Liver (tissue), 10 donors: ENCODE measurements at places on chromosomes 4 and X.

DNA sequence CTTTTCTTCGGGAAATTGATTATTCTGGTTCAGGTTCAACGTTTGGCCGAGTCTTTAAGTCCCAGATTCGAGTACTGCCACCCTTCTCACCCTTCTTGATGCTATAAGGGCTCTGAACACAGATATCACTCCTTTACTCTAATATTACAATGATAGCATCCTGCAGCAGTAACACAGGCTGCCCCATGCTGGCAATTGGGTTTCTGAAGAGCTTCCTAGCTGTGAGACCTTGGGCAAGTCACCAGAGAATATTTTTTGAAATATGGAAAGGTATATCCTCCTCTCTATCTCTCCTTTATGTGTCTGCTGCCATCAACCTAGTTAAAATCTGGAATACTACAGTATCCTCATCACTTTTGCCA lies 297 bp upstream of the MTMR8 start:
- no peak for DNase-seq

DNA sequence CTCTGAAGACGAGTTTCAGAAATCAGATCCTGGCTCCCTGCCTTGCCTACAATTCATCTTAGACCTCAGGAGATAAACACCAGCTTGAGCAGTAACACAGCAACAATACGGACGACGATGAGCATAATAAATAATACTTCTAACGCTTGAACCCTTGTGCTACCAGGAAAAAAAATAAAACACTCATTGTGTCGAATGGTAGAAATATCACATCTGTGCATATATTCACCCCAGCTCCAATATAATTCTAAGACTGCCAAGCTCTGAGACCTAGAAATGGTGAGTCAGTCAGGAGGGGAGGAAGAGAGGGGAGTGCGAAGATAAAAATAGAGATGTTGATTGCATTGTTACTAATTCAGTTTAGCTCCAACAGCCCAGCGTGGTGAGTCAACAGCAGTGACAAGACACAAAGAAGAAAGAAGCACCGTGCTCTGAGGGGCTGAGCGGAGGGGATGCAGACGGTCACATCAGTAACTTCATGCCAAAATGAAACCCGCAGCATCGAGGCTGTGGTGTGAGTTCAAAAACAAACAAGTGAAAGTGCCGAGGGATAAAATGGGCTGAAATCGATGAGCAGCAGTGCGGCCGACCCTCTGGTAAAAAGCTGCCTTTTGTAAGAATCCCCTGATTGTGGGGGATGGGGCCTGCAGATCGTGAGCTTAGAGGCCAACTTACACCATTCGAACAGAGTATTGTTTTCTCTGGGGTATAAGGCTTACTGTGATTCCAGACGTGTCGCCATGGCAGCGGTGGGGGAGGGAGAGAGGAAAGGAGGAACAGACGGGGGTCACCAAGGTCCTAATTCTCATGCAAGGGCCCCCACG lies 150.4 kb downstream of the MGST2 start:
- DNase-seq: no peak

GRCh38 chr4:178871476-178871875 lies 1429.2 kb upstream of the AGA start:
- DNase-seq: no peak

DNA sequence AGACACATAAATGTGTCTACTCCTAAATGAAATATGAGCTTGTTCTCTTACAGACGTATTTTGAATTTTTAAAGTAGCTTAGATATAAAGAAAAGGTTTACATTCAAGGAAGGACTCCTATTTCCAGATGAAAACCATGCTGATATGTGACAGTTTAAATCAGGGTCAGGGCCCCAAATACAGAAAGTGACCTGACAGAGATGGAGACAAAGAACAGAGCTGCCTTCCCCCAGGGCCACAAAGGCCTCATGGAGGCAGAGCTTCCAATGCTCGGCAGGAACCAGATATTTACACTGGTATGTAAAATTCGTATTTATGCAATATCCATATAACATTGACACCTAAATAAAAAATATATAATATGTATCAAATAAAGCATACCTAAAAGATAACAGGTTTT lies 124.0 kb downstream of the PRDM5 start:
- no peak for DNase-seq

DNA sequence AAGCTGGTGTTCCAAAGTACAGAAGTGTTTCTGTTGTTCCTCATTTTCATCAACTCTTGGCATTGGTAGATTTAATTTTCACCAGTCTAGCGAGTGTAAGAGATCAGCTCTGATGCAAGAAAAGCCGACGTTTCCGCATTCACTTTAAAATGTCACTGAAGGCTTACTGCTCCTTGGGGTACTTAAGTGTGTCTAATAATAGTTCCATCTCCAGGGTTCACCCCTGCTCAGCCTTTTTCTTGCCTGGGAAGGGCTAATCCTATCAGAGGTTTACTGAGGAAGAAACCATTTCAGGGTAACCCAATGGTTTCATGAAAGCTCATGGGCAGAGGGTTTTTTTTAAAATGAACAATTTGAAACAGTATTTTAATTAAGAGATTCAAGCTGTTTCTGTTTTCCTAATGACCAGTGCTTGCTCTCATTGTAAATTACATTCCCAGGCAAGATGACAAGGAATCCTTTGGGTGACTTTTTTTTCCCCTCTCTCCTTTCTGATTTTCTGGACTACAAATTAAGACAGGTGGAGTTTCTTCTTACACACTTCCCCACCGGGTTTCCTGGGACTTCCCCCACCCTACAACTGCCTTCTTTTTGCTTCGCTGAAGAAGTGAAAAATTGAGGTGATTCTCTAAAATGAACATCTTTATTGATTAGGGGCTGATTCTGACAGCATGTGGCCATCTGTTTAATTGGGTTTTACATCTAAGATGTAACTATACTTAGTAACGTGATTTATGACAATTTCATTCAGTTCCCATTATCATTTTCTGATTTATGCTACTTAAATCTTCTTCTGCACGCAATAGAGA lies 78.7 kb upstream of the CBLL2 start:
- DNase-seq: no peak

DNA sequence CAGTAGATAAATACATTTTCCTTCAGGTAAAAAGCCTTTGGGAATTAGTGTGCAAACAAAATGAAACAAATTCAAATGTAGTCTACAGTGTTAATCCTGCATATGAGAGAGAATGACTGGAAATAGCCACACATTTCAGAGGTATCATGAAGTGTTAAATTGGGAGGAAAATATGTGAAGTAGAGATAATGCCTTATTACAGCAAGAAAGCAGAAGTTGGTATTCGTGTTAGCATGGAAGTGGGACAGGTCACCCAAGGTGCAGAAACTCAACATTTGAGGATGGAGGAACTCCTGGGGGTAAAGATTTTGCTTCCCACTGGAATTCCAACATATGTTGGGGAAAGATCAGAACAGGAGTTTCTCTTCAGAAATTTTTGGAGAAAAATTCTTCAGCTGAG lies 51.3 kb downstream of the EMCN start:
- DNase-seq: no peak

- no peak for DNase-seq
These were observed 296.8 kb upstream of the AADAT start for GRCh38 chr4:170386511-170386910.

DNA sequence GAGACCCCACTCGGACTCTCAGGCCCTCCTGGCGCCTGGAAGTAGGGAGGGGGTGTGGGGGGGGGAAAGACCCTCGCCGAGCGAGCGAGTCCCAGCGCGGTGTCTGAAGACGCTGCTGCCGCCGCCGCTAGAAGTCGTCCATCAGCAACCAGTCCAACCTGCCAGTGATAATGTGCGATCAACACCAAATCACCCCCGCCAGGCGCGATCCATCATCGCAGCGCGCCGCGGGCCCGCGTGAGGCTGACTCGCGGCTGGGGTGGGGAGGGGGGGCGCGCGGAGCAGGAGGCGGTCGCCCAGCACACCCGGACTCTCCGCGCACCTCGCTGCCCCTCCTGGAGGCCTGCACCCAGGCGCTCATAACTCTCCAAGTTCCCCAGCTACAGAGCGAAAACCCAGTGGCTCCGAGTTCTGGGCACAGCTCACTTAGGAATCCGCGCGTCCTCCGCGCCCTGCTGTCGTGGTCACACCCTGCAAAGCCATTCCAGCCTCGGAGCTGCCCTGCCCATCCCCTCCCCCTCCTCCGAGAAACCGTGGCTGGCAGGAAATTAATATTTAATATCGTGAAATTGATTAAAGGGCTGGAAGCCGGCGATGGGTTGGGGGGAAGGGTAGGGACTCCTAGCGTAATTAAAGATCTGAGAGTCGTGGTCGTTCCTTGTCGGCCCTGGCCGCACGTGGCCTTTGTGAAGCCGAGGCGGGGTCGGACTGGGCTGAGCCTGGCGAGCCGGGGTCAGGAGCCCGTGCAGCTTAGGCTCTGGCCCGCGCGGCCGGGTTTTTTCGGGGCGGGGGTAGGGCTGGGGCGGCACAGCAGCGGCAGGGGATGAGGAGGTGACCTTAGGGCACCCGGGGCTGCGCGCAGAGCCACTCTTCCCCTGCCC lies 58.1 kb upstream of the BCOR start:
- no peak for DNase-seq

DNA sequence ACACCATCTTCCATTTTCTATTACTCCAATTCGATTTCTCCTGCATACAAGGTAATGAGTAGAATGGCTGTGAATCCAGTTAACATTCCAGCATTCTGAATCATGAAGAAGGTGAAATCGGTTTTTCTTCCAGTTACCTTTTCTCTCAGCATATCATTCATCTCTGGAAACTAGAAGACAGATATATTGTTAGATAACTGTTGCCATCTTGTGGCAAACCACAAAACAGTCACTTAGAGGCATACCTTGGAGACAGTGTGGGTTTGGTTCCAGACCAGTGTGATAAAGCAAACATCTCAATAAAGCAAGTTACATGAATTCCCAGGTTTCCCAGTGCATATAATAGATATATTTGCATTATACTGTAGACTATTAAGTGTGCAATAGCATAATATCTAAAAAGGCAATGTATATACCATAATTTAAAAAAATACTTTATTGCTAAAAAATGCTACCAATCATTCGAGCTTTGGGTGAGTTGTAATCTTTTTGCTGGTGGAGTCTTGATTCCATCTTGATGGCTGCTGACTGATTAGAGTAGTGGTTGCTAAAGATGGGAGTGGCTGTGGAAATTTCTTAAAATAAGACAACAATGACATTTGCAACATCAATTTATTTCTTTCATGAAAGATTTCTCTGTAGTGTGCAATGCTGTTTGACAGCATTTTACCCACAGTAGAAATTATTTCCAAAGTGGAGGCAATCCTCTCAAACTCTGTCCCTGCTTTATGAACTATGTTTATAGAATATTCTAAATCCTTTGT lies 82.1 kb downstream of the SLC39A8 start:
- no peak for DNase-seq

GRCh38 chrX:14964500-14964899 lies 91.3 kb downstream of the MOSPD2 start:
- no peak for DNase-seq

- DNase-seq: no peak
These were observed 1100.6 kb downstream of the TECRL start for GRCh38 chr4:63308697-63309096.

GRCh38 chr4:135256111-135256510 lies 1054.5 kb upstream of the PABPC4L start:
- no peak for DNase-seq

GRCh38 chr4:26473893-26474292 lies 16.4 kb downstream of the CCKAR start:
- no peak for DNase-seq

- no peak for DNase-seq
These were observed 172.6 kb upstream of the JADE1 start for GRCh38 chr4:128636906-128637305.

GRCh38 chrX:5857232-5857631 lies 371.4 kb downstream of the NLGN4X start:
- no peak for DNase-seq

GRCh38 chr4:80526697-80527096 lies 191.2 kb downstream of the CFAP299 start:
- no peak for DNase-seq

DNA sequence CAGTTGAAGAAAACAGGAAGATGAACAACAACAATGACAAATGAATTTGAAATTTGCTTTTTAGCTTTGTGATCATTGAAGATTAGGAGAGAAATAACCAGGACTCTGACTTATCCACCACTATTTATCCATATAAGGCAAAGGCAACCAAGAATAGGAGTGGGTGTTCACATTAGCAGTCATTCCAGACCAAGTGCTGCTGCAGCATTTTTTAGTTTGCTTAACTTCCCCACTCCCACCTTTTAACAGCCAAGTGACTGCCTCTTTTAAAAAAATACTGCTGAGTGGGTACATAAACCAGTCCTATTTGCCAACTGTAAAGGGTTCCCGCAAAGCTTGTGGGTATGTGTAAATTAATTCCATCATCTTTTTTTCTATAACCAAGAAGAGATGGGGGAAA lies 230.9 kb downstream of the IQCM start:
- no peak for DNase-seq

- no peak for DNase-seq
These were observed 86.9 kb upstream of the MSX1 start for GRCh38 chr4:4772534-4772933.
